Karpas-422 (cell line): ENCODE measurements at places on chromosomes 2 and 18.

GRCh38 chr2:174693344-174693743 is 70.9 kb downstream of the CHRNA1 start:
- DNase-seq = no peak

DNA sequence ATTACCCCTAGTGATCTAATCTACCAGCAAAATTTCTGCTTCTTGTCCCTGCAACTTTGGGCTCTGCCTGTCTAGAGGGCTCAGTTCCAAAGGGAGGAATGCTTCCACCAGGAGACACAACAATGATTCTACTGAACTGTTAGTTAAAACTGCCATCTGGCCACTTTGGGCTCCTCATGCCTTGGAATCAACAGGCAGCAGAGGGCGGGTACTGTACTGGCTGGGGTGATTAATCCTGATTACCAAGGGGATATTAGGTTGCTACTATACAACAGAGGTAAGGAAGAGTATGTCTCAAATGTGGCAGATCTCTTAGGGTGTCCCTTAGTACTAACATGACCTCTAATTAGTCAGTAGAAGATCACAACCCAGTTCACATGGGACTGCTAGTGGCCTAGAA is 21.4 kb downstream of the HADHA start:
- no peak for DNase-seq

- DNase-seq = no peak
These were observed 61.2 kb downstream of the ATOH8 start for GRCh38 chr2:85814802-85815550.

DNA sequence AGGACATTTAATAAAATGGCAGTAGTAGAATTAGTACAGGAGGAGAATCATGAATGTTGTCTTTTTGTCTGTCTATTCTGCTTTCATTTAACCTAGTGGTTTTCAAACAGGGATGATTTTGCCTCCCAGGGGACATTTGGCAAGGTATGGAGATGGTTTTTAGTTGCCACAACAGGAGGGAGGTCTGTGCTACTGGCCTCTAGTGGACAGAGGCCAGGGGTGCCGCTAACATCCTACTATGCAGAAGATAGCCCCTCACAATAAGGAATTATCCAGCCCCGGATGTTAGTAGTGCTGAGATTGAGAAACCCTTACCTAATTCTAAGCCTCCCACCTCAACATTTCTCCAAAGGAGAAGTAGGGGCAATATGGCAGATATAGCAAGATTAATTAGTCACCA is 18.3 kb downstream of the FASTKD2 start:
- DNase-seq = no peak

DNA sequence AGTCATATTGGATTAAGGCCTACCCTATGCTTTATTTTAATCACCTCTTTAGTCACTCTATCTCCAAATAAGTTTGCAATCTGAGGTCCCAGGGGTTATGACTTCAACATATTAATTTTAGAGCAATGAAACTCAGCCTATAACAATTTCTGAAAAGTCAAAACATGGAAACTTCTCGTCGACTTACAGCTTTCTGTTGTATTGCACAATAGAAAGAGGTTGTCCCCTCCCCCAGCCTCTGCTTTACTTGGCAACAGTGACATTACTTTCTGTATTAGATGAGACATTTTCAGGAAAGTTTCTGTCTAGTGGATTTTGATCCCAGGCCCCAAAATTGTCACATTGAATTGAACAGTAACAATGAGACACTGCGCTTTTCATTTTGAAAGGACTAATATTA is 326.4 kb downstream of the THSD7B start:
- DNase-seq = no peak

- no peak for DNase-seq
These were observed 56.7 kb downstream of the COL4A3 start for GRCh38 chr2:227221120-227221519.
